ENCODE measurements at places on chromosomes 1 and 21.
A peak's percentile ranks its signal among the peaks of the same experiment; 100 is the strongest.

DNA sequence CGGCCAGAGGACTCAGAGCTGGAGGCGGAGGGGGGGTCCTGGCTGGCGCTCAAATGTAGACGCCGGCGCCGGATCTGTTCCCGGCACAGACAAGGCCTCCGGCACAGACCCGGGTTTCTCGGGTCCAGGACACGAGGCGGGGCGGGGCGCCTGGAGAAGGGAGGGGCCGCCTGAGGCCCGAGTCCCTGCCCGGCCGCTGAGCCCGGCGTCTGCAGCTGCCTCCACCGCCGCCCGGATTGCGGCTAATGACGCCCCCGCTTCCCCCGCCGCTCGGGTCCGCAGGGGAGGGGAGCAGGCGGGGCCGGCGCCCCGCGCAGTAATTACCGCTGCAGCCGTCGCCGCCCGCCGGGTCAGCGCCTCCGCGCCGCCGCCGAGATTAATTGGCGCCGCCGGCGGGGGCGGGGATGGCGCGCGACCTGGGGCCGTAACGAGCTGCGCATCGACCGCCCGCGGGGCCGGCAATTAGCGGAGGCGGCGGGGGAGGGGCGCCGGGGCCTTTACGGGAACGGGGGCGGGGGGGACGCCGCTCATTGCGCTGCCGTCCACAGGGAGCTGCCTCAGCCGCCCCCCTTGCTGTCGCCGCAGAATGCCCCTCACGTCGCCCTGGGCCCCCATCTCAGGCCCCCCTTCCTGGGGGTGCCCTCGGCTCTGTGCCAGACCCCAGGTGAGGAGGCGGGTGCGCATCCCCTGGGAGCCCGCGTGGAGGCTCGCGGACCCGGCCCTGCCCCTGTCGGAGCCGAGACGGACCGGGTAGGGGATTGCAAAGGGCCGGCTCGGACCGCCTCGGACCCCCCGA lies 17.3 kb downstream of the NOC2L start:
- peak; percentile 62 for DNase-seq

DNA sequence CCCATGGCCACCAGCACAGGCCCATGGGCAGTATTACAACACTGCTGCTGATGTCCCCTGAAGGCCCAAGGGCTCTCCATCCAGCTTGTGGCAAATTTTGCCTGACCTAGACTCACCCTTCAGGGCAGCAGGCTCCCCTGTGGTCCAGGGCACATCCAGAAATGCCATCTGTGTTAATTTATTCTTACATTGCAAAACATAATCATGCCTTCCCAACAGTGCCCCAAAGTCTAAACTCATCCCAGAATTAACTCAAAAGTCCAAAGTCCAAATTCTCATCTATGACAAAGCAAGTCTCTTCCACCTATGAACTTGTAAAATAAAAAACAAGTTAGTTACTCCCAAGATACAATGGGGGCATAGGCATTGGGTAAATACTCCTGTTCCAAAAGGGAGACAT lies 13.3 kb downstream of the VN1R5 start:
- DNase-seq, result no peak

- DNase-seq, result peak; percentile 54
These were observed at the start of gene TTLL10 for GRCh38 chr1:1173793-1174415. Gene TTLL10, plus strand, starts transcription at chr1:1173880. Its CDS starts 5,336 bp downstream, at chr1:1179216.

DNA sequence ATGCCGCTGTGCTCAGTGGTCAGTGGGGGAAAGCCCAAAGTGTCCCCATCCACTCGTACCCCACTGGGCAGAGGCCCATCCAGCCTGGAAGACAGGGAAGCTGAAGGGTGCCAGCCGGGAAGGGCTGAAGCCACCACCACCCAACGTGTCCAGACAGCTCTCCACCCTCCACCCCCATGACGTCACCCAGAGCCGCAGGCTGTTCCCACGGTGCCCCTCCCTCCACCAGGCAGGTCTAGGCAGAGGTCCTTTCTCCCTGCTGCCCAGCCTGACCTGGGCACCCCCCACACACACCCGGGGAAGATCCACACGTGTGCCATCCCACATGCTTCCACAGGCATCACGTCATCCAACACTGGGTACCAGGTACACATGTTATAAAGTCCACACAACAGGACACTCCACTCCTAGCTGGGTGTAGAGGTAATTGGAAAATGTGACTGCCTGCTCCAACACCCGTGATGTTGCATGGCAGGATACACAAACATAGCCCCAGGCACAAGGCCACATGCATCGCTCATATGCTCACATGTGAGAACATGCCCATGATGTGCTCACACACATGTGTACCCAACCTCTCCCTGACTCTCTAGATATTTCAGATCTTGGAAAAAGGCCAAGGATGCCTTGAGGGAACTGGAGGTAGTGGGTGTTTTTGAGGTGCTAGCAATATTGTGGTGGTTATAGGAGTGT lies 5.1 kb upstream of the ARHGAP30 start:
- DNase-seq, result no peak

DNA sequence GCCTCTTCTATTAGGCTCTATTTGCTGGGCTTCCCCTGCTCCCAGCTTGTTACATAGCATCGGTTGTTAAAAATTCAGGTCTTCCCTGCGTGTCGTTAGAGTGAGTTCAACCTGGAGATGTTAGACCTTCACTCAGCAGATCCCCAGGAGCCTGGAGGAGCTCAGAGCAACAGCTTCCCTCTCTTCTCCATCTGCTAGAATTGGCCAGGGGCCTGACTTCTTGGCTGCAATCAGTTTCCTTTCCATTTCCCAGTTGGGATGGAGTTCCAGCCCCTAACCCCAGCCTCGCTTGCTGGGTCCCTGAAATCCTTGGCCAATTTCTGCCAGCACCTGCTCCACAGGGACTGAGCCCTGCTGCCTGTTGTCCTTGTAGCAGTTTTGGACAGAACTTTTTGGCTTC lies 55.9 kb downstream of the MT1HL1 start:
- no peak for DNase-seq

- no peak for DNase-seq
These were observed 26.6 kb downstream of the TTC39A start for GRCh38 chr1:51303751-51304251.

GRCh38 chr1:232806186-232806510 lies 932 bp downstream of the MAP10 start:
- no peak for DNase-seq

- DNase-seq, result no peak
These were observed 12.5 kb downstream of the FOXJ3 start for GRCh38 chr1:42322577-42322976.

Measured in HT-29 (cell line).